NCI-H526 (cell line): ENCODE measurements at places on chromosomes 16 and 17.
A peak's percentile ranks its signal among the peaks of the same experiment; 100 is the strongest.

DNA sequence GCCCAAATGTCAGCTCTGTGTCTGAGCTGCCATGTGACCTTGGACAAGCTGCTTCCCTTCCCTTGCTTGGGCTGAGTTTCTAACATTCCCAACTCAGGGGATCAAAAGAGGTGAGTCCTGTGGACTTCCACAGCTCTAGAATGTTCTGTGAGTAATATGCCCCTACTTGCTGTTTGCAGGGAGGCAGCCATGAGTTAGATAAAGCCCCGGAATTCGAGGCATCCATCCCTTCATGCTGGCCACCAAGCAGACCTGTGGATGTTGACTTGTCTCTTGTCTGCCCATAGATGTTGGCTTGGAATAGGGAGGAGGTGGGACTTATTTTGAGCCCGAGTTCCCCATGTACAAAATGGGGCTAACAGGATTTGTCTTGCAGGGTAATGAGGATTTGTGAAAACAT, 36.2 kb downstream of the KSR1 start:
- no peak for DNase-seq

DNA sequence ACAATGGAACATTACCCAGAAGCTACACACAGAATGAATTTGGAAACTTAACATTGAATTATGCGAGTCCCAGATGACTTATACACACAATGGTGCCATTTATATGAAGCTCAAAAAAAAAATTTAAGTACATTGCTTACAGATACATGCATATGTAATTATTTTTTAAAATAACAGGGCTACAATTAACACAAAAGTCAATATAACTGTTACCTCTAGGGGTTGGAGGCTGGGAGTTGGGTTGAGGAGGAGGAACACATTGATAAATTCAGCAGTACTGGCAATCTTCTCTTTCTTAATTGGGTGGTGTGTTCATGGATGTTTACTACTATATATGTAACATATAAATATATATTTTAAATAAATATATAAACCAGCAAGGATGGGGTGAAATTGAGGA, 1.1 kb downstream of the ZNF23 start:
- DNase-seq, result no peak

GRCh38 chr17:40158438-40159013, 18.2 kb downstream of the CASC3 start:
- no peak for DNase-seq

DNA sequence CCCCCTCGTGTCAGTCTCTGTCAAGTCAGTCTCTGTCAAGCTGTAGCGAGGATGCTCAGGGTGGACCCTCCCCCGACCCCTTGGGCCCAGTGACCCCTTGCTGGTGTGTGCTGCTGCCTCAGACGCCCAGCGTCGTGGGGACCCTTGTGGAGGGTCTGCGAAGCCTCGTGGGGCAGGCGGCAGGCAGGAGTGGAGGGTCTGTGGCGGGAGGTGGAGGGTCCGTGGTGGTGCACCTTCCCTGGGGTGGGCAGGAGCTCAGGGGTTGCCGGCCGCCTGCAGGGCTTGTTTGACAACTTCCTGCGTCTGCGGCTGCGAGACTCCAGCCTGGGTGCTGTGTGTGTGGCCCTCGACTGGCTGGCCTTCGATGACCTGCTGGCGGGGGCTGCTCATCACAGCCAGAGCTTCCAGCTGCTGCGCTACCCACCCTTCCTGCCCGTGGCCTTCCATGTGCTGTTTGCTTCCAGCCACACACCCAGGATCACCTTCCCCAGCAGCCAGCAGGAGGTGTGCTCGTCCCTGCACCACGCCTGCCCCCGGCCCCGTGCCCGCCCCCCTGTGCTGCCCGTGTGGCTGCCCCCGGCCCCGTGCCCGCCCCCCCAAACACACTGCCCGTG, 5.6 kb downstream of the GNG13 start:
- no peak for DNase-seq

GRCh38 chr17:81294512-81295030, 536 bp downstream of the SLC38A10 start:
- DNase-seq, result peak; percentile 41

DNA sequence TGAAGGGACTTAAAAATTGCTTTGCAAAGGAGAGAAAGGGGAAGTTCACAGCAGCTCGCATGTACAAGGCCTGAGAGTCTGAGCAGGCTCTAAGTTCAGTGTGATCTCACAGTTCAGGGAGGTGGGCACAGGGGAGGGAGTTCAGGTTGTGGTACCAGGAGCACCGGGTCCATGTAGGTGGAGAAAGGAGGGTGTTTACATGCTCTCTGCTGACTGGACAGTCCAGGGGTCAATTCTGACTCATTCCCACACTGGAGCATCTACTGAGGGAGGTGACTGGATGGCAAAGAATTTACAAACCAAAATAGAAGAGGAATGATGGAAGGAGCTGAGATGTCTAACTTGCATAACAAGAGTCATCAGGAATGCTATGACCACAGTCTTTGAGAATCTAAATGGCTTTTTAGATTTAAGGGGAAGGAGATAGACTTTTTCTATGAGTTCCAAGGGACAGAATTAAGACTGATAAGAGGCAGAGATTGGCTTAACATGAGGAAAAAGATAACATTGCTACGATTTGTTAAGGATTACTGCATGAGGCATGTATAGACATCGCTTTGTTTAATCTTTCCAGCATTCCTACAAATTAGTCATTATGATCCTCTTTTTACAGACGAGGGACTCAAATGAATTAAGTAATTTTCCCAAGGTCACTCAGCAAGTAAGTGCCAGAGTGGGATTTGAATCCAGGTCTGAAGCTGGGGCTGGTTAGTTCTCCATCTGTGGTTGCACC, 29.9 kb downstream of the MIS12 start:
- no peak for DNase-seq

DNA sequence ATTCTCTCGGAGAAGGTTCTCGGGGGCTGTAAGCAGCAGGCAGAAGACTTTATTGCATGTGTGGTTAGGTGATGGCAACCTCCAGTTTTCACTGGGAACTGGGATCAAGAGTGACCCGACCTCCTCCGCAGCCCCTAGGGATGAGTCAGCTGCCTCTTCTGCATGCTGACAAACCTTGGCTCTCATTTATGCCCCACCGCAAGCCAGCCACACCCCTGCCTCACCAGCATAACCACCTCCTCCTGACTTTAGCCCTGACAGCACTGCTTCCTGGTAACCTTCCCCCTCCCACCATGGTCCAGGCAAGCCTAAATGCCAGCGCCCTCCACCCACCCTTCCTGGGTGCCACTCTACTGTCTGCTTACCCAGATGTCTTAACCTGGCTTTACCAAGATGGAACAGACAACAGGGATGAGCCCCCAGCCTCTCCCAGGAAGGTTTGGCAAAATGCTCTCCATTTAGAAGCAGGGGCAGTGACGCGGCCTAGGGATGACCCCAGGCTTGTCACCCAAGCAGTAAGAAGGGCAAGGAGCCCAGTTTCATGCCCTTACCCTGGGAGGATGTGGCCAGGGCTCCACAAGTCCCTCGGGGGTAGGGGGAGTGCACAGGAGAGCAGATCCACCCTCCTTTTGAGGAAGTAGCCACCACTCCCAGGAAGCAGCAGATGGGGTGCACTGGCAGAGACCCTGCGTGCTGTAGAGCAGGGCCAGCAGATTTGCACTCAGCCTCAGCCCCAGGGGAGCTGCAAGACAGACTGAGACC, 73.5 kb downstream of the GOSR1 start:
- no peak for DNase-seq

- peak; percentile 40 for DNase-seq
These were observed 701 bp upstream of the MRC2 start for GRCh38 chr17:62626719-62627218.

DNA sequence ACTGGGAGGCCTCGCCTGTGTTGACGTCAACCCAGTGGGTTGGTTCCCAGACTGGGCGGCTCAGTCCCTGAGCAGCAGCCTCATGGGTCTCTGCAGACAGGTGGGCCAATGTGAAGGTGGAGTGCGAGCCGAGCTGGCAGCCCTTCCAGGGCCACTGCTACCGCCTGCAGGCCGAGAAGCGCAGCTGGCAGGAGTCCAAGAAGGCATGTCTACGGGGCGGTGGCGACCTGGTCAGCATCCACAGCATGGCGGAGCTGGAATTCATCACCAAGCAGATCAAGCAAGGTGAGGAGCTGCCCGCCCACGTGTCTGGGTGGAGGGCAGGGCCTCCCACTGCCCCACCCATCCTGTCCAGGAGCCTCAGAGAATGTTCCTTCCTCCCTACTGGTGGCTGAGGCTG, 44.1 kb downstream of the MRC2 start:
- peak; percentile 31 for DNase-seq

DNA sequence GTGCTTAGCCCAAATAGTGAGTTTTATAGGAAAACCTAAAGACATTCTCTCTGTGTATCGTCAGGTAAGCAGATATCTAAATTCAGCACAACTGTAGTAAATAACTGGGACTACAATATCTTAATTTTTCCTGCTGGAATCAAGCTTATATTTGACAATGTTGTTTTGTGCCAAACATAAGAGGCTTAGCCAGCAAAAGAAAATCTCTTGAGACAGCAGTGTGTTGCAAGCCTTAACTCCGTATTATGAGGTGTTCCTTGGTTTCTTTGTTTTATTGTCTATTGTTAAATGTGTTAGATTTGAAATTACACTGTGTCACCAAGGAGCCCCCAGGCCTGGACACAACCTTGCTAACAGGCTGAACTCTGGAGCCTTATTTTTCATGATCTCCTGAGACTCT, 1570.6 kb upstream of the GOT2 start:
- no peak for DNase-seq

DNA sequence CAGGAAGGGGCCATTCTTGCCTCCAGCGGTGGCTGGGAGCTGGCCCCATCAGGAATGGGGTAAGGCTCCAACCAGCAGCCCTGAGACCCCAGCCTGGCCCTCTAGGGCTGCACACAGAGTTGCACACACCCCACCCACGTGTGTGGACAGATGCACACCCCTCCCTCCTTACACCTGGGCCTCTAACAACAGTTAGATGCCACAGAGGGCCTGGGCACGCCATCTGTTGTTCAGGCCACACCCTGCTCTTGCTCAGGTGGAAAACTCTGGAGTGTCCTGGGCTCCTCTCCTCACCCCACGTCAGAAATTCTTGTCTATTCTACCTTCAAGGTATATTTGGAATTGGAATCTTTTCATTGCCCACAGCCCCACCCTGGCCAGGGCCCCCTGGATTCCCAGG, 13.3 kb upstream of the RAI1 start:
- no peak for DNase-seq

DNA sequence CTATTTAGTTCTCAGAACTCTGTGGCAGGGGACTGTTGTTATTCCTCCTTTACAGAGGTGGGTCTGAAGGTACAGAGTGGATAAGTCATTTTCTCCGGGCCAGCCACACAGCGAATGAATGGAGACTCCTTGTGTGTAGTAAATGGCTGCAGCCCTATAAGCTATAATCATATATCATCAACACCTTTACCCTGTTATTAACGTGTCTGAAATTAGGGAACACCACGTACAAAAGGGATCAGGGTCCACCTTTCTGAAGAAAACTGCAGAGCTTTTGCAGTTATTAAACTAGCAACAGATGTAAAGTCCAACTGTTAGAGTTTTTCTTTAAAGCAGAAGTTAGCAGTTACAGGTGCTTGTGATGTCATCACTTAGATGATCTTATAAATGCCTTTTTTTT, 696.7 kb downstream of the MAF start:
- no peak for DNase-seq

DNA sequence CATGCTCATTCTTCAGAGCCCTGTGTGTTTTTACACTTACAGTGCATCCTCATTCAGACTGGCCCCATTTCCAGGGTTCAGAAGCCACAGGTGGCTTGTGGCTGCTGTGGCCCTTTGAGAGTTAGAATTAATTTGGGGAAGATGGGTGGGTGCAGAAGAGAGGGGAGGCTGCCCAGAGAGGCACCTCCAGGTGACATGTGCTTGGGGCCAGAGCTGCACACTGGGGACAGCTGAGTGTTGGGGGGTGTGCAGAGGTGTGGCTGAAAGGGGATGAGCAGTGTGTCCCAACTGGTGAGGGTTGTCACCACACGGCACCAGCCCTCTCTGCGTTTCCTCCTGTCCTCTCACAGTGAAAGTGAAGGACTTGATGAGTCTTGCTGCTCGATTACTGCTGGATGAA, 6.9 kb upstream of the EIF1 start:
- DNase-seq, result no peak

- DNase-seq, result peak; percentile 28
These were observed 17.1 kb upstream of the C17orf113 start for GRCh38 chr17:42067371-42068091.

GRCh38 chr17:50060951-50061712, 5.2 kb downstream of the ITGA3 start:
- DNase-seq, result peak; percentile 92

DNA sequence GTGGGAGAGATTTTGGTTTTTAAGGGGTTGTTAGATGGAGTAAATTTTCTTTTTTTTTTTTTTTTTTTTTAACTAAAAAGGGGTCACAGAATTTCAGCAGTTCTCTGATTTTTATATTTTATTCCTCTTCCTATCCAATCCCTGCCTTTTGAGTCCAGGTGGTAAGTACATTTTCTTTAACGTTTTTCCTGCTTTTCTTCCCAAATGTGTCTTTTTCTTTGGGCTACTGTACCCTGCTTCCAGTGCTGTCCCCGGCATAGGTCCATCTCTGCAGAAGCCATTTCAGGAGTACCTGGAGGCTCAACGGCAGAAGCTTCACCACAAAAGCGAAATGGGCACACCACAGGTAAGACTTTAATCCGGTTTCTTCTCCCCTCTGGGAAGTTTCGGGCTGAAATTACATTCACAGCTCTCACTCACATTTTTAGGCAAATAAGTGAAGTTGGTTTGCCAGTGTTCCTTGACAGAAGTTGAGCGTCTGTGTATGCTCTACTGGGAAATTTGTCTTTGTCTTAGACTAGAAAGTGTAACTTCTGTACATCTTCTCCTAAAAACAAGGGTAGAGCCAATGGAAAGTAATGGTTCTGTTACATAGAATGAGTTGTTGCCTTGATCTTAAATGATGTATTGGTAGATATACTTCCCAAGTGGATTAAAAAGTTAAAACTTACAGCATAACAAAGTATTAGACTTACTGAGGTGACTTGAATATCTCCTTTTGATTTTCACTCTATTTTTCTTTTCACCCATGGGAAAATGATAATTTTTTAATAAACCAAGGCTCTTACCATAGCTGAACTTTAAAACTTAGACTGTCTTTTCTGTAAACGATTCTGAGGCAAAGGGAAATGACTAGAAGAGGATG, 54.5 kb downstream of the TUBD1 start:
- peak; percentile 53 for DNase-seq

DNA sequence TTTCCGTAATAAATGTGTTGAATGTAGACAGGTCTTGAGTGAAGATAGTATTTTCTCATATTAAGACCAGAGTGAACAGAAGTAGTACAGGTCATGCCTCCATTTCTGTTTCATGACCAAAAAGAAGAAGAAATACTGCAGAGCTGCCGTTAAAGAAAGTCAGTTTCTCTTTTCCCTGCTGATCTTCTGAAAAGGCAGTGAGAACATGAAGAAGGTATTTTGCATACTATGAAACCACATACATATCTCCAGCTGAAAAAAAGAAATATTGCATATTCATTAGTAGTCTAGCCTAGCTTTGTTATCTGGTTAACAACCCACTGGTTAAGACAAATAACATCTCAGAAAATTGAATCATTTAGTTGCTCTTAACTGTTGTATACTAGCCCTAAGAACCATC, 138.4 kb downstream of the PHKB start:
- peak; percentile 65 for DNase-seq

- DNase-seq, result no peak
These were observed 71.8 kb upstream of the MRTFB start for GRCh38 chr16:13999071-13999894.
